ENCODE measurements at places on chromosomes 11 and 22.

DNA sequence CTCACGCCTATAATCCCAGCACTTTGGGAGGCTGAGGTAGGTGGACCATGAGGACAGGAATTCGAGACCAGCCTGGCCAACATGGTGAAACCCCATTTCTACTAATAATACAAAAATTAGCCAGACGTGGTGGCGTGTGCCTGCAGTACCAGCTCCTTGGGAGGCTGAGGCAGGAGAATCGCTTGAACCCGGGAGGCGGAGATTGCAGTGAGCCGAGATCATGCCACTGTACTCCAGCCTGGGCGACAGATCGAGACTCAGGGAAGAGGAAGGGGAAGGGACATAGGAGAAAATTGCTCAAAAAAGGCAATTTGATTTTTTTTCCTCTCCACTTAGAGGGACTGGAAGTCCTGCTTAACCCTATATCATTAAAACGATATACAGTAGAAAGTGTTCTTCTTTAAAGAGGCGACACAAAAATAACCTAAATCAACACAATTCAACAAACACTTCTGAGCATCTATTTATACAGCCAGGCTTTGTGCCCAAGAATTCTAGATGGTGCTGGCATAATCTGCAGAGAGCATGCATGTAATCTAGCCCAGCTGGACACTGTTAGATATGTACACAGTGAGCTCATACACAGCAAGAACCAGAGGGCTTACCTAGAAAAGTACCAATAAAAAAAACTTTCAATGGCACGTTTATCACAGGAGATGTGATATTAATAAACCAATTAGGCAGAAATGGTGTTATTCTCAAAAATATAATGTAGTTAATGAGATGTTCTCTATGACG lies 20.9 kb upstream of the DENND5A start:
- peak; percentile 11 for DNase-seq
- H3K4me3 ChIP-seq, result no peak overlapping the region
- H3K27ac ChIP-seq, result no peak overlapping the region

DNA sequence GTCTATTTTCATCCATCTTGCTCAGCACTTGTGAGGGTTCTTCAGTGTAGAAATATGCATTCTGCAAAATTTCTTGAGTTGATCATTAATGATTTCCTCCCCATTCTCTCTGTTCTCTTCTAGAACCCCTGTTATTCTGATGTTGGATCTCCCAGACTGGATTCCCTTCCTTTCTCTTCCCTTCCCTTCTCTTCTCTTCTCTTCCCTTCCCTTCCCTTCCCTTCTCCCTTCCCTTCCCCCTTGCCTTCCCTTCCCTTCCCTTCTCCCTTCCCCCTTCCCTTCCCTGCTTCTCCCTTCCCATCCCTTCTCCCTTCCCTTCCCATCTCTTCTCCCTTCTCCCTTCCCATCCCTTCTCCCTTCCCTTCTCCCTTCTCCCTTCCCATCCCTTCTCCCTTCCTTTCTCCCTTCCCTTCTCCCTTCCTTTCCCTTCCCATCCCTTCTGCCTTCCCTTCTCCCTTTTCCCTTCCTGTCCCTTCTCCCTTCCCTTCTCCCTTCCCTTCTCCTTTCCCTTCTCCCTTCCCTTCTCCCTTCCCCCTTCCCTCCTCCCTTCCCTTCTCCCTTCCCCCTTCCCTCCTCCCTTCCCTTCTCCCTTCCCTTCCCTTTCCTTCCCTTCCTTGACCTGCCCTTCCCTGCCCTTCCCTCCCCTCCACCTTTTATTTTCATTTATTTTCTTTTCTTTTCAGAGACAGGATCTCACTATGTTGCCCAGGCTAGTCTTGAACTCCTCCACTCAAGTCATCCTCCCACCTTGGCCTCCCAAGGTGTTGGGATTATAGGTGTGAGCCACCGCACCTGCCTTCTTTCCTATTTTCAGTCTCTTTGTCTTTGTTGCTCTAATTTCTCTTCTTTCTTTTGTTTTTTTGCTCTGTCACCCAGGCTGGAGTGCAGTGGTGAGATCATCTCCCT lies 24.9 kb upstream of the RBFOX2 start:
- H3K36me3 ChIP-seq, result no peaks in the 10 kb centered on the region
- no peak overlapping the region for H3K4me3 ChIP-seq

DNA sequence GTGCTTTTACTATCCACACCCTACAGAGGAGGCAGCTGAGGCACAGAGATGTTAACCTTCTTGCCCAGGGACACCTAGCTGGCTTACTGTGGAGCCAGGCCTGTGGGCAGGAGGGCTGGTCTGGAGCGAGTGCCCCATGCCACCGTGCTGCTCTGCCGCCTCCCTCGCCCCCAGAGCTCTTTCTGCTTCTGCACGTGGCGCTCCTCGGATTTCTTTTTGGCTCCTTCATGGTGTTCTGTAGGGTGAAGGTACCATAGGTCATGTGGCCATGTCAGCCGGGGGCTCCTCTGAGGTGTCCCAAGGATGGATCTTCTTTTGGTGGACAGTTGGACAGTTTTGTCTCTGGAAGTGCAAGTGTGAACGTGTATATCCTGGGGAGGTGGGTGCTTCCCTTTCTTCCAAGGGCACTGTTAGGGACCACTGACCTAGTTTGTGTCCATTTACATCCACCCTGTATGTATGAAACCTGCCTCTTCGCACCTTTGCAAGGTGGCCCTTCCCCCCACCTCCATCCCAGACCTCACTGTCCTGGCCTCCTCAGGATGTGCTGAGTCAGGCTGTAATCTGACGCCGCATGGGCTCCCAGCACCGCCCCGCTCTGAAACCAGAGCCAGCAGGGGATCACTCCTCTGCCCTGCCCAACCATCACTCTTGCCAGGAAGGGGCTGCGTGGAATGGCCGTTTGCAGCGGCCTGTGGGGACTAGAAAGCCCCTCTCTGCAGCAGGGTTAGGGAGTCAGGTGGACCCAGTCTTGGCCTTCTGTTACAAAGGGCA lies 31.7 kb downstream of the POLR3H start:
- peak overlapping the region; percentile 98 for H3K27ac ChIP-seq
- DNase-seq, result peak; percentile 92
- H3K27me3 ChIP-seq, result no peaks in the 10 kb centered on the region
- H3K4me1 ChIP-seq, result peaks cover 22% of the 10 kb centered on the region
- peaks cover 18% of the 10 kb centered on the region for H3K36me3 ChIP-seq

GRCh38 chr11:125374398-125374797 lies 121.7 kb downstream of the FEZ1 start:
- peaks cover 17% of the 10 kb centered on the region for H3K4me1 ChIP-seq
- no peak for DNase-seq
- no peak overlapping the region for H3K4me3 ChIP-seq
- peaks cover 46% of the 10 kb centered on the region for H3K36me3 ChIP-seq
- no peaks in the 10 kb centered on the region for H3K27me3 ChIP-seq

- H3K27ac ChIP-seq, result peak overlapping the region; percentile 92
- no peaks in the 10 kb centered on the region for H3K27me3 ChIP-seq
- H3K36me3 ChIP-seq, result peaks cover 26% of the 10 kb centered on the region
- peak overlapping the region; percentile 82 for H3K4me3 ChIP-seq
- peaks cover 72% of the 10 kb centered on the region for H3K4me1 ChIP-seq
Observed at GRCh38 chr11:117200813-117201657, 1.9 kb downstream of the TAGLN start.

DNA sequence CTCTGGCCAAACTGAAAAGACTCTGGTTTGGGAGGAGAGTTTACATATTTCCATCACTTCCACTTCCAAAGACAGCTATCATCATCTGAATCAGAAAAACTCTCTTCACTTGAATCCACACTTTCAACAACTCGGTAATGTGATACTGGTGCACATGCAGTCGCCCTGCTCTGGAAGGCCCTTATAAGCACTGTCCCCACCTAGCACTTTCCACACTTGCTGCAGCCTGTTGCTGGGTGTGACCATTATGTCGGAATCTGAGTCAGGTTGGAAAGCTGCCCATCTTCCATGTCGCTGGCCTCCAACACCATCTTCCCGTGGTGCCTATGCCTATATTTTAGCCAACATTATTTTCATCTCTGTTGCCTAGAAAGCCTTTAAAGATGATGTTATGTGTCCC lies 1.1 kb upstream of the OR10A5 start:
- no peak overlapping the region for H3K4me3 ChIP-seq
- H3K27ac ChIP-seq, result no peak overlapping the region
- H3K27me3 ChIP-seq, result peaks cover 11% of the 10 kb centered on the region
- DNase-seq, result no peak
- no peaks in the 10 kb centered on the region for H3K4me1 ChIP-seq

- H3K4me1 ChIP-seq, result peaks cover 68% of the 10 kb centered on the region
- H3K4me3 ChIP-seq, result peak overlapping the region; percentile 58
- no peaks in the 10 kb centered on the region for H3K27me3 ChIP-seq
- no peak for DNase-seq
- H3K27ac ChIP-seq, result peak overlapping the region; percentile 83
Observed at GRCh38 chr11:122207505-122207904, 91.5 kb upstream of the BLID start.

DNA sequence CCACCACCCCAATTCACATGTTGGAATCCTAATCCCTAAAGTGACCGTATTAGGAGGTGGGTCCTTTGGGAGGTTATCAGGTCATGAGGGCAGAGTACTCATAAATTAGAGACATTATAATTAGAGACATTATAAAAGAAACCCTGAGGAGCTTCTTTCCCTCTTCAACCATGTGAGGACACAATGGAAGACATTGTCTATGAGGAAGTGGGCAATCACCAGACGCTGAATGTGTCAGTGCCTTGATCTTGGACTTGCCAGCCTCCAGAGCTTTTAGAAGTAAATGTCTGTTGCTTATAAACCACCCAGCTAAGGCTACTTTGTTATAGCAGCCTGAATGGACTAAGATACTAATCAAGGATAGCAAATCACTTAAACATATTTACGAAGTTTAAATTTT lies 14.8 kb downstream of the GAB2 start:
- H3K4me3 ChIP-seq, result no peak overlapping the region
- H3K4me1 ChIP-seq, result peaks cover 15% of the 10 kb centered on the region
- H3K36me3 ChIP-seq, result peaks cover 9% of the 10 kb centered on the region
- H3K27ac ChIP-seq, result no peak overlapping the region
- no peak for DNase-seq

DNA sequence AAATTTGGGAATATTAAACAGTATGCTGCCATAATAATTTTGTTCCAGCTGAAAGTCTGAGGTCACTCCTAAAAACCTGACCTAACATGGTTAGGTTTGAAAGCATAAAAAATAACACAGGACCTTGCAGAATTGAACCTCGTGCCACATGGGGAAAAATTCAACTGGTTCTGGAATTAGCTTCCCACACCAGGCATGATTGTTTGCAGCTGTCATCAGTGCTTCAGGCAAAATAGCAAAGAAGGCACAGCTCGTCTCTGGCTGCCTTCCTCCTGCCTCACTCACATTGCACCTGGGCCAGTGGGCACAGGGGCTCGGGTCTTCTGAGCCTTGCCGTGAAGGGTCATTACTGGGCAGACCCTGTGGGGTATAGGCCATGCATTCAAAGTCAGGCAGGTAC lies 153.8 kb upstream of the ARHGAP20 start:
- no peak overlapping the region for H3K4me3 ChIP-seq
- H3K36me3 ChIP-seq, result no peaks in the 10 kb centered on the region
- DNase-seq, result no peak
- peaks cover 4% of the 10 kb centered on the region for H3K27me3 ChIP-seq

DNA sequence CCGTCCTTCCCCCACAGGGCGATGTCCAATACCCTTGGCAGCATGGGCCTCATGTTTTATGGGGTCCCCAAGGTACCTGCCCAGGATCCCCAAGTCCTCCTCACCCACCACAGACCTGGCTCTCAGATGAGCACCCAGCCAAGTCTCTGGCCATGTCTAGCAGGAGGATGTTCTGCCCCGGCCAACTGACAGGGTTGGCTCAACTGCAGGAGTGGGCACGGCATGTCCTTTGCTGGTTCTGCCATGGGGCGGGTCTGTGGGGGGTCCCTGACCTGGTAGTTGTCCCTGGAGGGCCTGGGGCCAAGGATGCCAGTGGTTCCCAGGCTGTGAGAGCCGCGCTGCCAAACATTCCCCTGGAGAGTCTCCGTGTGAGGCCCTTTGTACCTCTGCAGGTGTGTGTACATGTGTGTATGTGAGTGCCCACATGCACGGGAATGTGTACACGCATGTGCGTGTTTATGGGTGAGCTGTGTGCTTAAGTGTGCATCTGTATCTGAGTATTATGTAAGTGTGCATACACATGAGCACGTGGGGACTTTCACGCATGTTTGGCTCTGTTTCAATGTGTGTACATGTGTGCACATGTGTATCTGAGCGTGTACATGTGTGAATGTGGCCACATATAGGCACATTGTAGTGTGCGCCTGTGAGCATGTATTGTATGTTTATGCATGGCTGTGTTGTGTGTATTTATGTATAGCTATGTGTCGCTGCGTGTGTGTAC lies 85.5 kb downstream of the KCNQ1 start:
- no peaks in the 10 kb centered on the region for H3K36me3 ChIP-seq
- no peak overlapping the region for H3K27ac ChIP-seq
- peaks cover 21% of the 10 kb centered on the region for H3K4me1 ChIP-seq
- no peak overlapping the region for H3K4me3 ChIP-seq
- DNase-seq, result no peak

DNA sequence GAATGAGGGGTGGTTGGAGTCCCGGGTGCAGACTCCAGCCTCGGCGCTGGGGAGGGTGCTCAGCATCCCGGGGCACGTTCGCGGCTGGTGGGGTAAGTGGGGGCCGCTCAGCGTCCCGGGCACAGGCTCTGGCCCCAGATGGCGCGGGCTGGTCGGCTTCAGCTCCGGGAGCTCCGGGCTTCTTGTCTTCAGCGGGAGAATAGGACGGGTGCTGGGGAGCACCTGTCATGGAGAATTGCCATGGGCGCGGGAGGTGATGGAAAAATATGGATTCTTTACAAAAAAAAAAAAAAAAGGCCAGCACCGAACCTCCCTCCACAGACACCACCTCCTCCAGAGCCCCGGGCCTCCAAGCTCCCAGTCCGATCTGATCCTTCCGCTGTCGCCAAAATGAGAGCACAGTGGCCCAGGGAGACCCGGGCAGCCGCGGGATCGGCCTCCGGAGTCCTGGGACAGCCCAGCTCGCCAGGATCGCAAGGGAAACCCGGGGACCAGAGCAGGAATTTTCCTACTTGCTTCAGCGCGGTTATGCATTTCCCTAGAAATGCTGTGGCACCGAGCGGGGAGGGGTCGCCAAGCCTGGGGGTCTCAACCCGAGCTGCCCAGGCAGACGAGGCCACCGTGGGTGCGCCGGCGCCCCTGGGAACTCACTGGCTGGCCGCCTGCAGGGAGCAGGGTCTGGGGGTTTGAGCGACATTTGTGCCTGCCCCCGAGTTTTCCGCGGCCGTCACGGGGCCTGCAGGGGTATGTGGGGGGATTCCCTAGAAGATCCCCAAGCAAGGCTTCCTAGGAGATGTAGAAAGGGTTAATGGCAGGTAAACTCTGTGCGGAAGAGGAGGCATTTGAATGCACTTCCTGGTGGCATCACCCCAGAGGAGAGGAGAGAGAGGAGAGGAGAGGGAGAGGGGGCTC lies 1336.9 kb downstream of the BRD1 start:
- H3K4me1 ChIP-seq, result peaks cover 32% of the 10 kb centered on the region
- peak; percentile 84 for DNase-seq
- no peaks in the 10 kb centered on the region for H3K27me3 ChIP-seq
- peak overlapping the region; percentile 77 for H3K27ac ChIP-seq
- no peaks in the 10 kb centered on the region for H3K36me3 ChIP-seq

Measured in osteocyte (in vitro differentiated cells).